Stimulated activated CD4-positive, alpha-beta T cell treated with anti-CD3 and anti-CD28 coated beads, Interleukin-1b, Interleukin-23, amount 100 ng/mL, for 1 hour (primary cell): ENCODE measurements at places on chromosomes 6 and 20.

DNA sequence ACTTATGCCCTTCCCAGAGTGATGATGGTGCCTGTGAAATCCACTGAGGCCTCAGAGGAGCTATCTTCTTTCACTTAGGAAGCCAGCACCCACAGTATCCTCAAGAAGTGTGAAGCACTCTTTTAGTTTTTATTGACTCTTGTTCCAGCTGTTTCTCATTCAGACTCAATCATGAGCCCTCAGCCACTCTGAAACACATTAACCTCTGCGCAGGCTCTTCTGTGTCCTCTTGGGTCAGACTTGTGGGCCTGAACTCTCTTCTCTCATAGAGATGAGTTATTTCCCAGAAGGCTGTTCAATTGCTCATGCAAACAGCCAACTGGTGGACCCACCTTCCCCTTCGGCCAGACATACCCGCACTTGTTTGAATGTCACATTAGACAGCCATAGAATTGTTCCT is 27.8 kb upstream of the PREP start:
- DNase-seq: no peak

- DNase-seq: no peak
Observed at GRCh38 chr6:82251942-82252341, 4.4 kb upstream of the IBTK start.

- DNase-seq: no peak
Observed at GRCh38 chr6:36128793-36129192, 1.5 kb upstream of the MAPK13 start.

DNA sequence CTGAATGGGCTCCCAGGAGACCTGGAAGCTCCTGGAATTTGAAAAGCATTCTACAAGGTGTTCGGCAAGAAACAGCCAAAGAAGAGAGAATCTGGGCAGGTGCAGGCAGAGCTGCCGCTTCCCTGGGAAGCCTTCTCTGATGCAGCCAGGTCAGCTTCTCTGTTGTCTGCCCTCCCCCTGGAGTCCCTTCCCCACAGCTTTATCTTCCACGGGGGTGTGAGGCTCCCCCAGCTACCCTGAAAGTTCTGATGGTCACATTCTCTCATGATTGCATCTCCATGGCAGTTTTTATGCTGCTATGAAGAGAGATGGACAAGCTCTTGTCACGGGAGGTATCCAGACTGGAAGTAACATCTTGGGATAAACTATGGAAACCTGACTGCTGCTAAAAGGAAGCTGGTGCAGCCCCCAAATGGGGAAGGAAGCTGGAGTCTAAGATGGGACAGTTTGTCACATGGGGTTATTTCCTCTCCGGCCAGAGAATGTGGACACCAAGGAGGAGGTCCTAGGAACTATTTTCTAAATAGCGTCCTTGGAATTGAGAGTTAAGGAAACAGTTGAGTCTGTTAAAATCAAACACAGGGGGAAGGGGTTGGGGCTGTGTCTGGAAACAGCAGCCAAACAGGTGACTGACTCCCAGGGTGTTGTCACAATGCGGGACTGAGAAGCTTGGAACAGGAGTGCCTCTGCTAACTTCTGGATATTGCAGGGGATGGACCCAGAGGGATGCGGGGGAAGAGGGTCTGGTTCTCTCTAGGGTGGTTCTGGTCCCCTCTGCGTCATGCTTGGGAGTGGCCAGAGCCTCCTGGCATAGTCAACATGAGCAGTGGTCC is 91.1 kb downstream of the ASXL1 start:
- DNase-seq: no peak
